ENCODE measurements at places on chromosomes 2 and 18. TPM values are rescaled to one million over a fixed set of nuclear protein-coding genes. Genes with fewer than 3 reads are reported as not detected.

- peak within 1 kb of the TSS; percentile 87 for H3K27ac ChIP-seq
- peaks cover 8% of the 10 kb centered on the region for H3K4me1 ChIP-seq
- H3K27me3 ChIP-seq = no peaks in the 10 kb centered on the region
- peak; percentile 84 for DNase-seq
These were observed 106.3 kb upstream of the CD302 start for GRCh38 chr2:159904127-159904958.

DNA sequence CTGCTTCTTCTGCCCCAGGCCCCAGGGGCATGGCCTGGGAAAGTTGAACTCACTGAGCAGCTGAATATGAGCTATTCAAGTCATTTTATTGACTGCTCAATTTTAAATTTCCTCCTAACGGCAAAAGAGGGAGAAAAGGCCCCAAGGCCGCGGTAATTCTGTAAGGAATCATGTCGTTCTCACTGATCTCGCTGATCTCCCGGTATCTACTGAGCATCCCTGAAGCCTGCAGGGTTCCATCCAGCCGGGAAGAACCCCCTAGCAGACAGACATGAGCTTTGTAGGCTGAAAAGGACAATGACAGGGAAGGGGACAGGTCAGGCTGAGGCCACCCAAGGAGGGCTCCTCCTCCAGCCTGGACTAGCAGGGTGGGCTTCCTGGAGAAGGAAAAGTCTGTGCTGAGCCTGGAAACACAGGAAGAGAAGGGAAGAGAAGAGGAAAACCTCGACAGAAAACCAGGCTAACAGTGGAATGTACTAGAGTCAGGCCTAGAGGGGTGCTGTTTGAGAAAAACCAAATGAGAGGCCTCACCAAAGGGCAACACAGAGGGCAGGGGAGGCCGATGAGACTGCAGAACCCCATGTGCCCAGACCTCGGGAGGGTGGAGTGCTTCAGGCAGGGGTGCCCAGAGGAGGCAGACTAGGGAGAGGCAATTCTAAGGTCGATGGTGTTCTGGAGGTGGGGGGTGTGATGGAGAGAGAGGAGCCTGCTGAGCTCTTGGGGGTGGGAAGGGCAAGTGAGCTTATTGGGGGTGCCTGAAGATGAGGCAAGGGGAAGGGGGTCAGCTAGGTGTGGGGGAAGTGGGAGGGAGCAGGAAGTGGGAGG lies 2.9 kb upstream of the NPPC start:
- no peak overlapping the region for H3K27ac ChIP-seq
- no peak overlapping the region for H3K4me3 ChIP-seq
- no peaks in the 10 kb centered on the region for H3K27me3 ChIP-seq
- H3K4me1 ChIP-seq = peaks cover 16% of the 10 kb centered on the region

- H3K4me3 ChIP-seq = no peak overlapping the region
- no peak overlapping the region for H3K27ac ChIP-seq
- no peaks in the 10 kb centered on the region for H3K27me3 ChIP-seq
- H3K36me3 ChIP-seq = no peaks in the 10 kb centered on the region
These were observed 310.3 kb downstream of the GULP1 start for GRCh38 chr2:188601927-188602326.

- H3K4me3 ChIP-seq = peak overlapping the region; percentile 65
- peak; percentile 45 for DNase-seq
- H3K4me1 ChIP-seq = no peaks in the 10 kb centered on the region
- H3K27me3 ChIP-seq = peaks cover 4% of the 10 kb centered on the region
These were observed 847 bp downstream of the SERPINE2 start for GRCh38 chr2:224038049-224038829.

DNA sequence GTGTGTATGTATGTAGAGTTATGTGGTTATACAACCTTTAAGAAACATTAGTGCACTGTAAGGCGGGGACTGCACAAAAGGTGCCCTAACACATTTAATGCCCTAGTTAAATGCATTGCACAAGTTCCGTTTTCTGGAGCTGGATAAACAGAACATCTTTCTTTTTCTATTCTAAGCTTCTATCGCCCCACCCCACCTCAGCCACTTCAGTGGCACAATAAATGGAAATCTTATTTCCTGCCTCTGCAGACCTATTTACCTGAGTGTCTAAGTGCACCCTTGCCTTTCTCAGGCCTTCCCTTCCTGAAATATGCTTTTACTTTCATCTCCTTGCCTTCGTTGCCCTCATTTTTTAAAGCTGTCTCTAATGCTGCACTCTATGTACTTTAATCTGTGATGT lies 123.5 kb downstream of the TANC1 start:
- no peak overlapping the region for H3K27ac ChIP-seq
- H3K4me1 ChIP-seq = peaks cover 4% of the 10 kb centered on the region
- no peak for DNase-seq
- no peaks in the 10 kb centered on the region for H3K27me3 ChIP-seq
- H3K4me3 ChIP-seq = no peak overlapping the region

GRCh38 chr18:64134044-64134747 lies 14.7 kb downstream of the LINC00305 start:
- no peak overlapping the region for H3K27ac ChIP-seq
- no peak overlapping the region for H3K4me3 ChIP-seq
- no peak for DNase-seq
- no peaks in the 10 kb centered on the region for H3K27me3 ChIP-seq
- H3K4me1 ChIP-seq = no peaks in the 10 kb centered on the region

DNA sequence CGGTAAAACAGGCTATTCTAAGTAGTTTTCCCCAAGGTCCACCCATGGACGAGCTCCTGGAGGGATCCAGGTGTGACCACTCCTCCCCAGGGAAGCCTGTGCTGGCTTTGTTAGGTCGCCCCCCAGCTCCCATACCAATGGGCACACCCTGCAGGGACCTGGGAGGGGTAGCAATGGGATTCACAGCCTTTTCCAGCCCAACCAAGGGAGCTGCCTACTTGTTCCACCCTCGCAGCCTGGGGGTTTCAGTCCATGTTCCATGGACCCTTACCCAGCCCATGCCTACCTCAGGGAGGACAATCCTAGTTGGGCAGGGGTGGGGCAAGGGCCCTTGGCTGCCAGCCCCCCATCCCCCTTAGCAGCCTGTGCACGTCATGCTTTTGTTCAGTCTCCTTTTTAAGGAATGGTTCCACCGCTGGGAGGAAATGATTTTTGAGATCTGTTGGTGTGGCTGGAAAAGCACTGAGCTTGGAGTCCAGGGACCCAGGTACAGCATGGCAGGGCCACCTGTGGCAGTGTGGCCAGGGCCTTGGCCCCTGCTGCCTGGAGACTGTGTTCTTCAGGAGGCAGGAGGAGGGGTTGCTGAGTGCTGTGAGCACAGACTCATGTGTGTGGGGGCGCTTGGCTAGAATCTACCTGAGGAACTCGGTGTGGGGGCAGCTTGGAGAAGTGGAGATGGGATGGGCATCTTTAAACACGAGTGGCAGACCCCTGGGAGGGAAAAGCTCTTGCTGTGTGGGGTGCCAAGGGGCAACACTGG lies 166.8 kb downstream of the TWIST2 start:
- no peaks in the 10 kb centered on the region for H3K4me1 ChIP-seq
- H3K27me3 ChIP-seq = no peaks in the 10 kb centered on the region
- no peak overlapping the region for H3K27ac ChIP-seq
- no peak for DNase-seq

- peak overlapping the region; percentile 12 for H3K27ac ChIP-seq
- H3K36me3 ChIP-seq = no peaks in the 10 kb centered on the region
- H3K4me1 ChIP-seq = peaks cover 36% of the 10 kb centered on the region
These were observed 107.7 kb downstream of the NFATC1 start for GRCh38 chr18:79503406-79503805.

GRCh38 chr2:2742726-2743125 lies 411.7 kb upstream of the MYT1L start:
- DNase-seq = no peak
- no peak overlapping the region for H3K27ac ChIP-seq
- no peaks in the 10 kb centered on the region for H3K36me3 ChIP-seq
- H3K4me1 ChIP-seq = no peaks in the 10 kb centered on the region
- H3K27me3 ChIP-seq = no peaks in the 10 kb centered on the region
- no peak overlapping the region for H3K4me3 ChIP-seq

- DNase-seq = no peak
- H3K4me1 ChIP-seq = no peaks in the 10 kb centered on the region
- H3K36me3 ChIP-seq = no peaks in the 10 kb centered on the region
These were observed 68.3 kb downstream of the CRACDL start for GRCh38 chr2:98867539-98868309.

DNA sequence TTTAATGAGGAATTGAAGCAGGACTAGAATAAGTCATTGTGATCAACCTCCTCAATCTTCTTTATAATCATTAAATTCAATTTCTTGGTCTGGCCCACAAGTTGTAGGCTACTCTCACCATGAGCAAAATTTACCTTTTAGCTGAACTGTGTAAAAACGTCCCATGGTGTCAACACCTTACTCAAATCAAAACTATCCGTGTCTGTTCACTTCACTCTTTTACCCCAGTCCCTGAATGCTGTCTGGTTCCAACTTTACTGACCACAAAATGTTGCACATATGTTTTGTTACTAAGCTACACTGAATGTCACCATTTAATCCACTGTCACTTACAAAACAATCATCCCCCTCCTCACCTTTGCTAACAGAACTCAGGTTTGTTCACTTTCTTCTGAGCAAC lies 951.6 kb upstream of the SLC39A10 start:
- no peak overlapping the region for H3K4me3 ChIP-seq
- no peak for DNase-seq

DNA sequence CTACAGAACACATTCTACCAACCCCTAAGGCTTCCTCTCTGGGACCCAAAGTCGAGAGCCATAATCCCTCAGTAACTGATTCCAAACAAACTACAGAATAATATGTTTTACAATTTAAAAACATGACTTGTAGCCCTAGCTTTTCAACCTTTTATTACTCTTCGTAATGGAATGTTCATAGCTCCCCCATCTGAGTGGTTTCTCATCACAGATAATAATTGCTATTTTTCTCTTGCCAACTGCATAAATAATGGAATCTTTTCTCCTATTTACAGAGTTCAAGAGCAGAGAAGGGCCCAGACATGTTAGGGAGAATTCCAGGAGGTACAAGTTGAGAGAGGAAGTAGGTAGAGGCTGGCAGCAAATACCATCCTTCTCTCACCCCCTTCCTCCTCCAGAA lies 59.9 kb upstream of the CERS6 start:
- no peaks in the 10 kb centered on the region for H3K36me3 ChIP-seq
- no peak overlapping the region for H3K27ac ChIP-seq
- no peaks in the 10 kb centered on the region for H3K27me3 ChIP-seq
- H3K4me3 ChIP-seq = no peak overlapping the region

- H3K36me3 ChIP-seq = no peaks in the 10 kb centered on the region
- H3K4me3 ChIP-seq = no peak overlapping the region
- no peaks in the 10 kb centered on the region for H3K4me1 ChIP-seq
- H3K27me3 ChIP-seq = no peaks in the 10 kb centered on the region
- no peak overlapping the region for H3K27ac ChIP-seq
These were observed 144.6 kb upstream of the SETBP1 start for GRCh38 chr18:44536046-44536445.

The REG3G gene
- not detected for total RNA-seq

The NT5DC4 gene
- total RNA-seq = not detected

The STARD6 gene
- total RNA-seq = not detected

The C1QL2 gene
- total RNA-seq = not detected

The CCDC150 gene
- total RNA-seq = 11.2 TPM

Data from naive thymus-derived CD4-positive, alpha-beta T cell (primary cell).